ENCODE measurements at places on chromosomes 12 and 14. TPM values are rescaled to one million over a fixed set of nuclear protein-coding genes. Genes with fewer than 3 reads are reported as not detected.

NPC2 gene
- 148 TPM for polyA plus RNA-seq

SERPINA3 gene
- polyA plus RNA-seq: not detected

BDKRB1 gene
- polyA plus RNA-seq: not detected

GAS2L3 gene
- polyA plus RNA-seq: not detected

P2RX2 gene
- not detected for polyA plus RNA-seq

BBS10 gene
- 1.8 TPM for polyA plus RNA-seq

TAS2R10 gene
- not detected for polyA plus RNA-seq

TOMM20L gene
- not detected for polyA plus RNA-seq

ZNF140 gene
- polyA plus RNA-seq: 20.5 TPM

TMEM229B gene
- 7.0 TPM for polyA plus RNA-seq

TPH2 gene
- not detected for polyA plus RNA-seq

ACOT6 gene
- not detected for polyA plus RNA-seq

ETV6 gene
- polyA plus RNA-seq: 9.8 TPM

IFNG gene
- polyA plus RNA-seq: not detected

REM2 gene
- polyA plus RNA-seq: 2.6 TPM

All from IgD-negative memory B cell (primary cell).